LHCN-M2 (cell line): ENCODE measurements at places on chromosomes 11 and 22. TPM values are rescaled to one million over a fixed set of nuclear protein-coding genes. Genes with fewer than 3 reads are reported as not detected.

GRCh38 chr11:117449111-117449693 lies 121.5 kb downstream of the CEP164 start:
- DNase-seq: no peak

CARD10 gene
- total RNA-seq: 22.4 and 23.0 TPM in 2 replicates

HORMAD2 gene
- not detected in 2 replicates for total RNA-seq

GRCh38 chr11:12376259-12377081 lies 901 bp upstream of the PARVA start:
- peak; percentile 91 for DNase-seq

DNA sequence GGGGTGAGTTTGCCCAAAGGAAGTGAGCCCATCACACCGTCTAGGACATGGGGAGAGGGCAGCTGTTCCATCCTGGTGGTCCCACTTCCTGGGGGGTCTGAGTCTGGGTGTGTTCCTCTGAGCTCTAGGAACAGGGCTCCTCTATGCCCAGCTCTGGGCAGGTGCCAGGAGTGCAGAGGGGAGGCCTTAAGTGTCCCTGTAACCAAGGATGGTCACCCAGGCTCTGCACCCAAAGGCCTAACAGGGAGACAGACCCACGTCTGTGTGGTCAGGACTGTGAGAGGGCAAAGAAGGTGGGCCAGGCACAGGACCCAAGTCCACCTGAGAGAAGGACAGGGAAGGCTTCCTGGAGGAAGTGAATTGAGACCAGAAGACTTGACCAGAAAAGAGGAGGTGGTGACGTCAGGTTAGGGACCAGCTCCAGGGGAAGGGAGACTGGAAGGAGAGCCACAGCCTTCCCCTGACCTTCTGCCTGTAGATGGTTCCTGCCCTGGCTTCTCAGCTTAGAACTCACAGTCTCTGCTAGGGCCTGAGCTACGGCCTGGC lies 11.3 kb upstream of the TCF20 start:
- DNase-seq: no peak

USH1C gene
- not detected in 2 replicates for total RNA-seq
